ENCODE measurements at places on chromosomes 4 and X.

GRCh38 chr4:38687571-38688011 lies 23.6 kb downstream of the KLF3 start:
- peak; percentile 25 for DNase-seq

GRCh38 chrX:45758738-45759397 lies 558.2 kb upstream of the DIPK2B start:
- DNase-seq: peak; percentile 39

- DNase-seq: no peak
Observed at GRCh38 chr4:86640469-86640868, 46.4 kb downstream of the PTPN13 start.

- DNase-seq: no peak
Observed at GRCh38 chrX:45001048-45001447, 128.1 kb downstream of the KDM6A start.

GRCh38 chr4:47816748-47817147 lies 21.1 kb downstream of the CORIN start:
- DNase-seq: no peak

DNA sequence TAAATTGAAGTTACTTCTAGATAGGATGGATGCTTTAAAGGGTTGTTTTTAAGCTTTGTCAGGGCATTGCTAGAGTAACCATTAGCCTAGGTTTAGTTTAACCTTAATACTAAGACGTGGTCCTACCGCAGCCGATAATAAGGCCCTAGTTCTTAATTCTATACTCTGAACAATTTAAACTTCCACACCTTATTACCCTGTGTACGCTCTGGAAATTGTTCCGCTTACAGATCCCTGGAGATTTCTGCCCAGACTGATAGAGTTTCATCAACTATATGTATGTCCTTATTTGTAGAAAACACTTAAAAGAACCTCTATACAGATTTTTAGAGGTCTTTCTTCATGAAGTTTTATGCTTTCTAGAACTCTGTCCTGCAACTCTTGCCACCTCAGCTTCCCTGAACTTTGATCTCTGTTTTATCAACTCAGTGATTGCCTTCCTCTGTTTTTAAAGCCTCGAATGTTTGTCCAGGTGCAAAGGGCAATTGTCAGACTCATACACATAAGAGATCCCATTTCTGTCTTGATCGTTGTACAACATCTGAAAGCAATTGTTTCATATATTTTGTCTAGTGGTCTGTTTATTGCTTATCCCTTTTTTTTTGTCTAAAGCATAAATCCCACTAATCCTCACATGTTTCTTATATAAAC lies 71.1 kb upstream of the VCX start:
- no peak for DNase-seq

- no peak for DNase-seq
Observed at GRCh38 chr4:156705311-156705710, 266.3 kb downstream of the PDGFC start.

DNA sequence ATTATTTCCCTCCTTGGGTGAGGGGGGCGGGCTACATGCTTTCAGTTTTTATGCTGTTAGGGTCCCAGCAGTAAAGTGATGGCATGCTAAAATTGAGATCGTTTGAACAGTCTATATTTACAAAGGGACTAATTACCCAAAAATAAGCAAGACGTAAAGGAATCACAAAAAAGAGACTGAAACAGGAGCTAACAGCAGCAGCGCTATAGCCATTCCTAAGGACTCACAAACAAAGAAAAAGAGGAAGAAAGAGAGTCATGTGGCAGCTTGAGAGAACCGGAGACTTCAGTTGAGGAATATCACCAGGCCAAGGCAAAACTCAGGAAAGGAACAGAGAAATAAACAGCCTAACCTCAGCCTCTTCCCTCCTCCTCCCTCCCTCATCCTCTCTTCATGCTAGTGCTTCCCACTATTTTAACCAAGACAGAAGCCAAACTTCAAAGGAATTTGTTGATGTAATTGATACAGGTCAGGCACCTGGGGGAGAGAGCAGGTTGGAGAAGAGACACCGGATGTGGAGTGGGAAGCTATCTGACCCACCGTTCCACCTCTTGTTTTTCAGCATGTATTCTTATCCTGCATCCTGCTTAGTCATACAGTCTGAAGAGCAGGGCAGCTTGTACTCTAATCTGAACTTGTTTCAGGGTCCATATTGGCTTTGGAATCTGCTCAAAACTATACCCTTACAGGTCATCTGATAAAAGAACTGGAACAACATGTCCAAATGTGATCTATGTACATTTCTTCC lies 383.7 kb downstream of the NAF1 start:
- DNase-seq: no peak

- no peak for DNase-seq
Observed at GRCh38 chr4:48189731-48190130, 55.7 kb upstream of the TXK start.

GRCh38 chr4:10013722-10014121 lies 7.6 kb downstream of the SLC2A9 start:
- DNase-seq: peak; percentile 69

DNA sequence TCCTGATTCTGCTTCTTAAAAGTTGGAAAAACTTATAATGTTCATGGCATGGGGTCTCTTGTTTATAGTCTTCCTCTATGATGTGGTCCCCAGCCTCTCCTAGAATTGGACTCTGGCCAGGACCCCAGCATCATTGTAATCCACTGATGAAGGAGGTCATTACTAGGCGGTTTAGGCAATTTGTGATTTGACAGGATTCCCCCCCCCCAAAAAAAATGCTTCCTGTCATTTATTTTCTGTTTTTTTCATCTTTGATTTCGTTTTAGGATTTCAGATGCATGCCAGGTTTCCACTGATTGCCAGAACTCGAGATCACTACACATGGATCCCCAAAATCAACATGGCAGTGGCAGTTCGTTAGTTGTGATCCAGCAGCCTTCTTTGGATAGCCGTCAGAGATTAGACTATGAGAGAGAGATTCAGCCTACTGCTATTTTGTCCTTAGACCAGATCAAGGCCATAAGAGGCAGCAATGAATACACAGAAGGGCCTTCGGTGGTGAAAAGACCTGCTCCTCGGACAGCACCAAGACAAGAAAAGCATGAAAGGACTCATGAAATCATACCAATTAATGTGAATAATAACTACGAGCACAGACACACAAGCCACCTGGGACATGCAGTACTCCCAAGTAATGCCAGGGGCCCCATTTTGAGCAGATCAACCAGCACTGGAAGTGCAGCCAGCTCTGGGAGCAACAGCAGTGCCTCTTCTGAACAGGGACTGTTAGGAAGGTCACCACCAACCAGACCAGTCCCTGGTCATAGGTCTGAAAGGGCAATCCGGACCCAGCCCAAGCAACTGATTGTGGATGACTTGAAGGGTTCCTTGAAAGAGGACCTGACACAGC lies 4.9 kb downstream of the SPRY1 start:
- no peak for DNase-seq

- DNase-seq: no peak
Observed at GRCh38 chr4:144903953-144904711, 193.9 kb downstream of the ANAPC10 start.

DNA sequence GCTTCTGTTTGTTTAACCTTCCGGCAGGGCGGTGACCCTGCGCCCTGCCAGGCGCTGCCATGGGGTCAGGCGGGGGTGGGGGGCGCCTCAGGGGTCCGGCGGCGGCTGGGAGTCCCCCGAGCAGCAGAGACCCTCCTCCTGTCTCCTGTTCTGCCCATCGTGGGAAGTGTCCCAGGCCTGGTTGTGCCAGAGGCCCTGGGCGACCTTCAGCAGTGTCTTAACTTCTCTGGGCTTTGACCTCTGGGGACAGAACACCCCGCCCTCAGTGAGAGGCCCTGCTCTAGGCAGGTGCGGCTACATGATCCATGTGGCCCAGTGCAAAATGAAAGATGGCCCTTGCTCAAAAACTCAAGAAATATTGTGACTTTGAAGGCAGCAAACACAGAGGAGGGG lies 22.8 kb upstream of the HMX1 start:
- DNase-seq: no peak

DNA sequence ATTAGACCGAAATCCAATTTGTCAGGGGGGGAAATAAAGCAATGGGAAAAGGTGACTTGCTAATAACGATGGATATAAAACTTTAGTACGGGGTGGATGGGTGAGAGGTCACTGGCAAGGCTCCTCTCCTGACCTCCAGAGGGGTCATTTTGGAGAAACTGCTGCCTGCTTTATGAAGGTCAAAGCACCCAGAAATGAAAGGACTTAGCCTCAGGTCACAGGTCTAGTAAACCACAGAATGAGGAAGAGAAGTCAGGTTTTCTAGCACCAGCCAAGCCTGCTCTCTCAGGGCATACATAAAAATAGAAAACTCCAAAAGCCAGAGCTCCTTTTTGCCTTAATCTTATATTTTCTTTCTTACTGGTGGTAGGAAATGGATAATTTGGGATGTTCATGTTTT lies 134.2 kb downstream of the SHROOM3 start:
- DNase-seq: no peak

DNA sequence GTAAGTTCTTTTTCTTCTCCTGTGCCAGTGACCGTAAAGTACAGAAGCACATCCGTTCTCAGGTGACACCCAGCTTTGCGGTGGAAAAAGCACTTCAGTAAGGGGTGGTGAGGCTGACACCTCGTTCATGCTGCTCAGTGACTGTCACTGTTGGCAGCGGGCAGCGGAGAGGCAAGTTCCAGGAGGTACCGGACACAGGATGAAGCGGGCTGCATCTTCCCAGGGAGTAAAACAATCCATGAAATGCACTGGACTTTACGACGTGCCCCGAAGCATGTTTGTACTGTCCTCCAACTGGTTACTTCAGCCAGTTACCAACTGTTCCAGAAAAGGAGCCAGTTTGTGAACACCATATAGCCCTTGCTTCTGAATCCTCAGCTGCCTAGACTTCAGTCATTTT lies 110.7 kb downstream of the ZNF827 start:
- no peak for DNase-seq

- DNase-seq: no peak
Observed at GRCh38 chr4:111602848-111603247, 542.4 kb upstream of the FAM241A start.
